ENCODE measurements at places on chromosomes 3 and 15. TPM values are rescaled to one million over a fixed set of nuclear protein-coding genes. Genes with fewer than 3 reads are reported as not detected.

GRCh38 chr15:53461677-53462076 lies 297.8 kb downstream of the WDR72 start:
- DNase-seq, result no peak

- DNase-seq, result no peak
These were observed 13.3 kb upstream of the PAQR9 start for GRCh38 chr3:142976621-142977398.

DNA sequence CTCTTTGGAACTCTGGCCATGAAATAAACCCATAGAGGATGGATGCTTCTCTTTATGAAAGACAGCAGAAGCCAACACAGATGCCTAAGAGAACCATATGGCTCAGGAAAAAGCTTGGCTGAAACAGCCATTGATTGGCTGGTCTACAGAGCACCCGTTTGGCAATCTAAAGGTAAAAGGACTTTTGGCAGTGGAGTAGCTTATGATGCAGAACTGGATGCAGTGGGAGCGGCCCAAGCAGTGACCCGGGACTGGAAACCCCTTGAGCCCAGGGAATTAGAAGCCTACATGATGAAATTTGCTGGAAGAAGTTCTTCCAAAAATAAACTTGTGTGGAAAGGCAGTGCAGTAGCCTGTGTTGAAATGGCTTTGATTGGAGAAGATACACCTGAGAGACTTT lies 360.2 kb downstream of the NR2F2 start:
- DNase-seq, result no peak

DNA sequence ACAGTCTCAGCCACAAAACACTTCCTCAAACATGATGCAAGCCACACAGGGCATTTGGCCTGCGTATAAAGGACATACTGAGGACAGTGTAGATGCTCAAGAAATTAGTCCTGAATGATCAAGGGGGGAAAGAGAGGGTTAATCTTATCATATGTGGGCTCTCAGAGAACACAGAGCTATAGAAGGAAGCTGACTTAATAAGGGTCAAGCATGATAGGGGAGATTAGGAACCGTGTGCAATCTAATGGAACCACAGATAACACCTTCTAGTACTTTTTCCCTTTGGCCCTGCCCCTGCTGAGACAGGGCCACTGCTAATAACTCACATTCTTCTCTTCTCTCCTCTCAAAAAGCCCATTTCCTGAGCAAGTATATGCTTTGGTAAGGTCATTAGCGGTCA lies 114.1 kb upstream of the ADAMTS9 start:
- no peak for DNase-seq

DNA sequence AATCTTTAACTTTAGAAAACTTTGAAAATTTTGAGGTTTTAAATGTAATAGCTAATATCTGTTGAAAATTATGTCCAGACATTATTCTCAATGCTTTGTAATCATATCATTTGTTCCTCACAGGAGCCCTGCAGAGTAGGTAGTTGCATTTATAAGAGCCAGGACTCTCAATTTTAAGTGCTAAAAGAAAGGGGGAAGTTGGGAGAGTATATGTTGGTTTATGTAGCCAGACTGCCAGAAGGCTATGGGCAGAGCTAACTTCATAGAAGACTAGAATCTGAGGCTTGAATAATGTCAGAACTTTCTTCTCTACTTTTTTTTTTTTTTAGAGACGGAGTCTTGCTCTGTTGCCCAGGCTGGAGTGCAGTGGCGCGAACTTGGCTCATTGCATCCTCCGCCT lies 9.1 kb downstream of the VPS8 start:
- DNase-seq, result no peak

- DNase-seq, result no peak
These were observed 407.1 kb upstream of the KCNMB2 start for GRCh38 chr3:178129109-178129508.

- no peak for DNase-seq
These were observed 36.5 kb downstream of the DAPK2 start for GRCh38 chr15:64009798-64010261.

The DHX36 gene
- total RNA-seq, result 95.3 TPM

The CLDN16 gene
- total RNA-seq, result 0.38 TPM

The PLS1 gene
- 25.3 TPM for total RNA-seq

The CILP gene
- not detected for total RNA-seq

The DLL4 gene
- total RNA-seq, result 0.20 TPM

The ANO10 gene
- 102 TPM for total RNA-seq

All from endodermal cell (in vitro differentiated cells).